NCI-H774 (cell line): ENCODE measurements at places on chromosomes 6 and 20.

DNA sequence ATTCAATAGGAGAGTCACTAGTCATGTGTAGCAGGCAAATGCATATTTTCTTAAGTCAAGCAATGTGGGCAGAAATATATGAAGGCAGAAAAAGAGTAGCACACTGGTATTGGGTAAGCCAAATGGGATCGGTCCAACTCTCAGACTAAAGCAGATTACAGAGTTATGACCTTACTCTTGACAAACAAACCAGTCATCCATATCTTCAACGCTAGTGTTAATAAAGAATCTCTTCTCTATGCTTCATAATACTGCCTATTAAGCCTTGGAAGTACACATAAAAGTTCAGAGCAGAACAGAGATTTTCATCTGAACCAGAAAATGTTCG is 320.2 kb upstream of the JARID2 start:
- DNase-seq = no peak

DNA sequence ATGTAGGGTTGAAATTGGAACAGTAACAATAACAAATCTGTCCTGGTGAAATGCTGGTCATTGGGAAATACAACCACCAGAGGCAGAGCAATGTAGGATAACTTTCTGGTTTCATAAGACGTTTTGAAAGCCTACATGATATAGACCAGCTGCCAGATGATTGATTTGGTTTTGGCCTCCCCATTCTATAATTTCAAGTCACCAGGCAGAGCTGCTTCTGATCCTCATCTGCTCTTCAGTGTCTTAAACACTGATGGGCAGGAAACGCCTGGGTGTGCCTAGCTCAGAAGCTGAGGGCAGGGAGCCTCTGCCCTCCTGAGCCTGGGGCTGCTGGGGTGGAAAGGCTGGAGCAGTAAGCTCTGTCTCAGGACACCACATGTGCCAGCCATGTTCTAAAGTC is 24.5 kb downstream of the DHX35 start:
- no peak for DNase-seq

- no peak for DNase-seq
Measured at GRCh38 chr20:50200482-50201104, 10.0 kb downstream of the CEBPB start.

GRCh38 chr20:35146299-35146919 is 727 bp downstream of the EDEM2 start:
- DNase-seq = no peak

GRCh38 chr6:119037941-119038623 is 40.4 kb downstream of the FAM184A start:
- no peak for DNase-seq

DNA sequence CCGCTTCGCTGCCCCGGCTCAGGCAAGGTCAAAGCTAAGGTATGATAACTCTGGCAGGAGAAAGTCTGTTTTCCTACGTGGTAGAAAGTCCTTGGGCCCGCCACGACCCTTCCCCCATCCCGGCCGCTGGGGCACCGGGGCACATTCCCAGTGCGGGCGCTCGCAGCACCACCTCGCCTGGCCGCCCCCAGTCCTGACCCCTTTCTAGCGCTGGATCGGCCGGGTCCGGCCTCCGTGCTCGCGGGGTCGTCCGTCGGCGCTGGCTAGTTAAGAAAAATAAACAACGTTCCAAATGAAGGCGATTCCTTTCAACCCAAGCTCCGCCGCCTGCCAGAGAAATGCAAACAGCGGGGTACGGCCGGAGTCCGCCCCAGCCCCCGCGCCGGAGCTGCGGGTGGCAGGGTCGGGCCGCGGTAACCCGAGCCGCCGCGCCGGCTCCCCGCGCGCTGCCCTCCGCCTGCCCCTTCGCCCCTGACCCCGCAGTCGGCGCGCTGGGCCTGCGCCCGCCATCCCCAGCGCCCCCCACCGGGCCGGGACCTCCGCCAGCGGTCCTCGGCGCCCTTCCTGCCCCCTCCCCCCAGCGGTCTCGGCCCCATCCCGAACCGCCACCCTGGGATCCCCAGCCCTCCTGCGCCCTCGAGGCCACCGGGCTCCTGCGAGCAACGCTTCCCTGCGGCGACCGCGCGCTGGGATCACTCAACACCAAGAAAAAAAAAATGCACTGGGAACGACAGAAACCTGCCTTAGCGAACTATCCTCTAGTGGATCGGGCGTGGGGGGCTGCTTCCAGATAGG is 37.6 kb downstream of the NCR2 start:
- no peak for DNase-seq

DNA sequence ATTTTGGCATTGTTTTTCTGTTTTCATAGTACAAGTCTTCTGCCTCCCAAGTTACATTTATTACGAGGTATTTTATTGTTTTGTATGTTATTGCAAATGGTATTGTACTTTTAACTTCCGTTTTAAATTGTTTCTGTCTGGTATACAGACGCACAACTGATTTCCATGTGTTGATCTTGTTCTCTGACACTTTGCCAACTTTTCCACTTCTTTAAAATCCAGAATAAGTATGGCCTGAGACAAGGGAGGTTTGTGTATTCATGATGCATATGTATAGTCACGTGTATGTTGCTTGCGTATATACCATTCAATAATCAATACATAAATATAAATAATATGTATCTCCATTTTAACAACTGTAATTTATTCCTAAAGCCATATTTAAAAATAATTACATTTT is 41.2 kb downstream of the THBS2 start:
- DNase-seq = no peak

DNA sequence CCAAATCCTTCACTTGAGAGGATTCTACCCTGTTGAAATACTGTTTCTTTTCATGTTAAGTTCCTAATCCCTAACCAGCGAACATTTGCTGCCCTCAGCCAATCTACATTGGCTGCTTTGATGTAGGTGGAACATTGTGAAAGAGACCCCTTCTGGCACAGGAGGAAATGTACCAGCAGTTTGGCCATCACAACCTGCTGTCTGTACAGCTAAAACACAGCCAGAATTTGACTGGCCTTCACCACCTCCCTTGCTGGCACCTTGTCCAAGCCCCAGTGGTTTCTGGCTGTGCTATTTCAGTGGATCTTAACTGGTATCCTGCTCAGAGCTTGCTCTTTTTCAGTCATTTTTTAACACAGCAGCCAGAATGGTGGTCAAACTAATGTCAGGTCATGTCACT is 202.1 kb upstream of the EPHA7 start:
- no peak for DNase-seq
